ENCODE measurements at places on chromosomes 3 and 15.

GRCh38 chr3:140933552-140933951 is 8.1 kb upstream of the SLC25A36 start:
- no peak for DNase-seq

DNA sequence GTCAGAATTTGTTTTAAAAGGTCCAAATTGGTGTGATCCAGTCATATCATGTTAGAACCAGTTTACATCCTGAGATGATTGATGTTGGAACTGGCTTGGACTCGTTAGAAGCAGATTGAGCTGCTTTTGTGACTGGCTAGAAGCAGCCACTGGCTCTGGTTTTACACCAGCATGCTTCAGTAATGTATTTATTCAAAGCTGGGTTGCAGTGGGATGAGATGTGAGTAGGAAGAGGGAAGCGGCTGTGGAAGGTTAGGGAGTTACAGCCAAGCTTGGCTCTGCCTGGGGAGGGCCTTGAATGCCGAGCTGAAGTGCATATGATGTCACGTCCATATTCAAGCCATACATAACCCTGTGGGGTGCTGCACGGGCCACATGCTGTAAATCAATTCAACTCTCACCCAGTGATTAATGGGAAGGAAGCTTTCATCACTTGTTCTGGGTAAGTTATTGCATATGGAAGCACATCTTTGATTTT is 104.0 kb upstream of the SMAD3 start:
- no peak for DNase-seq

- no peak for DNase-seq
Observed at GRCh38 chr3:128919988-128920387, 40.6 kb downstream of the ACAD9 start.

GRCh38 chr3:78913711-78914110 is 854.1 kb downstream of the ROBO1 start:
- no peak for DNase-seq

DNA sequence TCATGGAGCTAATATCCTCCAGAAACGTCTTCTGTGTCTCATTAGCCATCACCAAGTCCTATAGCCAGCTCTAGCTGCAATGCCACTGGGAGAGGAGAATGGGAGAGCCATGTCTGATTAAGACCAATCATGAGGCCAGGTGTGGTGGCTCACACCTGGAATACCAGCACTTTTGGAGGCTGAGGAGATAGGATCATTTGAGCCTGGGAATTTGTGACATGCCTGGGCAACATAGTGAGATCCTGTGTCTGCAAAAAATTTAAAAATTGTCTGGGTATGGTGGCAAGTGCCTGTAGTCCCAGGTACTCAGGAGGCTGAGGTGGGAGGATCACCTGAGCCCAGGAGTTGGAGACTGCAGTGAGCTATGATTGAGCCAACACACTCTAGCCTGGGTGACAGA is 13.1 kb downstream of the MGLL start:
- no peak for DNase-seq

DNA sequence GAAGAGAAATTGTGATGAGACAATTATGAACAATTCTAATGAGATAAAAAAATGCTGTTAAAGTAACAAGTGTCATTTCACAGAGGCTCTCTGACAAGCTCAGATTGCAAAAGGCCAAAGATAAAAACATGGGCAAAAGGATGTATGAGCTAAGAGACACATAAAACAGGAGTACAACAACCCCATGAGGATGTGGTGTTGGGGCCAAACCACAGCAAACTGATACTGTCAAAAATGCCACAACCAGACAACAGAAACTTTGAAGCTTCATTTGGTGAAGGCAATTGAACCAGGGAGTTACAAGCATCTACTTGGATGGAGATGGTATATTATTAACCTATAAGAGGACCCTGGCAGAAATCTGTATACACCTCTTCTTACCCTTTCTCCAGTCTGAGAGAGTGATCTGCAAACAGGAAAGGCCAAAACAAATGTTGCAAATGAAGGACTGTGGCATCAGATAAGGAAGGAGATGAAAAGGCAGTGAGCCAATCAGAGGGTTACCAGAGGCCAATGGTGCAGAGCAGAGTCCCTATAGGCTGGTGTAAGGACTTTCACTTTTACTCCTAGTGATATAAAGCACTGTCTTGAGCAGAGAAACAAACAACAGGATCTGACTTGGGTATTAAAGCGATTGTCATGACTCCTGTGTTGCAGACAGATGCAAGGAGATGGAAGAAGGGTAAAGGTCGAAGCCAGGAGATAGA is 659.0 kb downstream of the NTRK3 start:
- DNase-seq: no peak

- no peak for DNase-seq
Observed at GRCh38 chr15:39447346-39447745, 133.5 kb upstream of the THBS1 start.

DNA sequence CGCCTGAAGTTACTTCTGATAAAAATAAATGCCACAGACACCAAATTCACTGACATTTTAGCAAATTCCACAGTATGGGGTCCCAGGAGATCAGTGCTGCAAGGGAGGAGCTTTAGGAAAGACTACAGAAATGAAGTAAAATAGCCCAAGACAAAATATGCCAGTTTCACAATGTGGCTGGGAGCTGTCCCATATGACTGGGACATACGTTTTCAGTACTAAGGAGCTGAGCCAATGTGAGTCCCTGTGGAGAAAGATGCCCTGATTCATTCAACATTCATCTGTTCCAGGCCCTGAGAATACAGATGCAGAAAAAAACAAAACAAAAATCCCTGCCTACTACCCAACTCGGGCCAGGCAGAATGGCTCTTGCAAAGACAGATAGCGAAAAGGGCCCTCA is 63.4 kb upstream of the FAM174B start:
- no peak for DNase-seq

DNA sequence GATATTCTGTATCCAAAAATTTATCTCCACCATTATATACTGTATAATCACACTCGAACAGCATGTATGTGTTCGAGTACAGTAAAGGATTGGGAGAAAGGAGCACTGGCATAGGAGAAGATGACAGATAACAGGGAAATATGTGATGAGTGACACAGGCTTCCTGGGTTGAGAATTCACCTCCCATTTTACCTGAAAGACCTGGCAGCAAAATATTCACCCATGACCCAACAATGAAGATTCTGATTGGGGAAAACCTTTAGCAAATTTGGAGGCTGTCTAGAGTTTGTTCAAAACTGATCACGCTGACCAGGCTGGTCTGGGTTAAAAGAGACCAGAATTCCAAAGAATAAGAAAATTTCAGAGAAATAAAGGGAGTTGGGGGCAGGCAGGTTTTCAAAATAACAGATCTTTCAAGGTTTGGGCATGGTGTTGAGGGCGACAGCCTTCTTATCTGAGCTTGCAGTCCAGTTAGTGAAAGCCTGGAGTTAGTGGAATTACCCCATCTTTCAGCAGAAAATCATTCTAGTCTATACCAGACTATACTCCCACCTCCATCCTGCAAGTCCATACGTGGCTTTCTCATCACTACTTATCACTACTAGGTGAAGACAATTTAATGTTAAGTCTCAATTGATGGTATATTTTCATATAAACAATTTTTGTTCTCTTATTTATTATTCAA is 42.8 kb upstream of the RSL24D1 start:
- DNase-seq: no peak

DNA sequence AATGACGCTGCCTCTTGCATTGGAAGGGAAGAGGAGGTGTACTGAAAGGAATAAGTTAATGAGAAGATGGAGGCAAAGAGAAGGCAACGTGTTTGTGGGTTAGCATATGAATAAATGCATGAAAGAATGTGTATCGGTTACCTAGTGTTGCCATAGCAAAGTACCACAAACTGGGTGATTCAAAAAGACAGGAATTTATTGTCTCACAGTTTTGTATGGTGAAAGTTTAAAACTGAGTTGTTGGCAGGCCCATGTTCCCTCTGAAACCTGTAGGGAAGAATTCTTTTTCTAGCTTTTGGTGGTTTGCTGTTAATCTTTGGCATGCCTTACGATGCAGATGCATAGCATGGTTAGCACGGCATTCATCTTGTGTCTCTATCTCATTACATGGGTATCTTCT is 729.9 kb downstream of the MECOM start:
- no peak for DNase-seq

- no peak for DNase-seq
Observed at GRCh38 chr3:88997260-88997659, 110.2 kb upstream of the EPHA3 start.

GRCh38 chr3:56819016-56819809 is 17.5 kb upstream of the ARHGEF3 start:
- DNase-seq: no peak

DNA sequence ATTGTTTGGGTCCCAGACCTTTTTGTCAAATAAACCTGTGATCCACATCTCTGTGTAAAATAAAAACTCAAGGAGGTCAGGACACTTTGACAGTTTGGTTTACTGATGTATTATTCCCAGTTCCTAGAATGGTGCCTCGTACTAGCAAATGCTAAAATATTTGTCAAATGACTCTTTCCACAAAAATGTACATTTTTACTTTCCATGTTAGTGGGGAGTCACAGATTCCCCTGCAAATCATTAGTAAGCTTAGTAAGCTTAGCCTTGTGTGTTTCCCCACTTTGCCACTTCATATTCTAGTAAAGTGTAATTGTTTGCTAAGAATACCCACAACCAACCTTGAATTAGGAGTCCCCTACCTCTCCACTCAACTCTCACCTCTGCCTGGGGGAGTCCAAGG is 2.4 kb upstream of the MAGI1 start:
- no peak for DNase-seq

GRCh38 chr3:128397484-128397883 is 69.2 kb downstream of the DNAJB8 start:
- DNase-seq: no peak

GRCh38 chr15:89822611-89822950 is 7.9 kb upstream of the ANPEP start:
- no peak for DNase-seq

DNA sequence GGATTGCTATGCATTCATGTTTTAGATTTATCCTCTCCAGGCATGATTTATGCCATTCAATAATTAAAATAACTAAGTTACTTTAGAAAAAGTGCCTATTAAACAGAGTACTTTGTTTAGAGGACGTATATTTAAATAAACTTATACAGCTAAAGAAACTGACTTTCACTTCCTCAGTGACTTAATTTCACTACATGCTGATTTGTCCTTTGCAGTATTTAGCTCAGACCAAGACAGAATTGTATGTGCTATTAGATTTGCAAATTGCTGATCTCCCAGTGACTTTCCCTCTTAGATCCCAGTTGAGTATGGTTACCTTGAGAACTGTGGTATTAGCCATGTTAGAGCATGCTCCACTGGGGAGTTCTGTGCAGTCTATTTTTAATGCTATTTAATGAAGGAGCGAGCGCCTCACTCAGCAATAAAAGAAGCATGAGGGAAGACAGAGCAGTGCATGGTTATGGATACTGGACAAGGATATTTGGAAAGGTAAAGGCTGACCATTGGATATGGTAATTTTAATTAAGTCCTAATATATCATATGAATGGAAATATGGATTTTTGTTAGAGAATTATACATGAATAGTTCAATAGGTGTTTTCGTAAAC is 2.7 kb downstream of the ARPP21 start:
- no peak for DNase-seq

DNA sequence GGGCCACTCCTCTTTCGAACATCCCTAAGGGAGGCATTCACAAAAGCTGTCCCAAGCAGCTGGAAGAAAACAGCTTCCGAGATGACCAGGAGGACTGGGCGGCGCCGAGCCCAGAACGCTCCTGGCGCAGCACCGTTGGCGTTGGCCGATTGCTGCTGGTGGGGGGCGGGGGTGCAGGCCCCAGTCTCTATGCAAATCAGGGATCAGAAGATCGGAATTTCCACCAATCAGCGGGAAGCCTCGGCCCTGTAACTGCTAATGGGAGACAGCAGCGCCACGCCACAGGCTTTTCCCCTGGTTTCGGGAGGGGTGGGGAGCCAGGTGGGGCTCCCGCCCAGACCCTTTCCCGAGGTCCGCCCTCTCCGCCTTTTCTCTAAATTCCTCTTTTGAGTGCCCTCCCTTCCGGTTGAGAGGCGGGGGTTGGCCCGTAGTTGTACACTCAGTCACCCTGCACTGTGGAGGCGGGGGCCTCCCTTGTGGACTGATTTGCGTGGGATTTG is 27.0 kb downstream of the HMCES start:
- no peak for DNase-seq

- DNase-seq: no peak
Observed at GRCh38 chr3:182436547-182436946, 356.8 kb upstream of the ATP11B start.

GRCh38 chr3:149013726-149014125 is 22.4 kb downstream of the GYG1 start:
- DNase-seq: no peak

DNA sequence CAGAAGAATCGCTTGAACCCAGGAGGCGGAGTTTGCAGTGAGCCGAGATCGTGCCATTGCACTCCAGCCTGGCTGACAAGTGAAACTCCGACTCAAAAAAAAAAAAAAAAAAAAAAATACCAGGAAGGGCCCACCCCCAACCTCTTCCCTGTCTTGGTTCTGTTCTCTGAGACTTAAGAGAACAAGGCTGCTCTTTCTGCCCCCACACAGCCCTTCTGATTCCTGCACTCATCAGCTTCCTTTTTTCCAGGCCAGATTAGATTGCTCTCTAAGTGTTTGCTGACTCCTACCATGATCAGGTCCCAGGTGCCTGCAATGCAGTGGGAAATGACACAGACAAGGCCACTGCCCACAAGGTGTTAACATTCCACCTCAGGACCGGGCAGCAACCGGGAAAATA is 13.0 kb downstream of the TMEM44 start:
- no peak for DNase-seq
